Activated CD4-positive, alpha-beta T cell treated with anti-CD3 and anti-CD28 coated beads, Interleukin-2, amount 50 U/mL, for 24 hours (primary cell): ENCODE measurements at places on chromosomes 1 and 21.

DNA sequence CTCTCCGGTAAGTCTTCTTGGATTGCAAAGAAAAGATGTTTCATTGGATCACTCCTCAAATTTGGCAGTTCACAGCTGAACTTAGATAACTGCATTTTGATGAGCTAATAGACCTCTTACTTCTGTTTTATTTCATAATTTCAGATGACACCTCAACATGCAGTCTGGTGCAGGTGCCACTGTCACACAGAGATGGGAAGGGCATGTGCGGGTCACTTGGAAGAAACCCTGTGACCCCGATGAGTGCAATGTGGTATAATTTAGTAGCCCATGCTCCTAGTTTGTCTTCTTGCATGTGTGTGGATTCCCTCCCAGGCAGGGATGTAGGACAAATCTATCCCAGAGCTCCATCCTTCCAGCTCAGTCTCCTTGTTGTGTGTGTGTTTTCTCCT is 481 bp upstream of the SLAMF1 start:
- DNase-seq: no peak

- DNase-seq: no peak
These were observed 4.7 kb downstream of the CAP1 start for GRCh38 chr1:40045182-40045581.

DNA sequence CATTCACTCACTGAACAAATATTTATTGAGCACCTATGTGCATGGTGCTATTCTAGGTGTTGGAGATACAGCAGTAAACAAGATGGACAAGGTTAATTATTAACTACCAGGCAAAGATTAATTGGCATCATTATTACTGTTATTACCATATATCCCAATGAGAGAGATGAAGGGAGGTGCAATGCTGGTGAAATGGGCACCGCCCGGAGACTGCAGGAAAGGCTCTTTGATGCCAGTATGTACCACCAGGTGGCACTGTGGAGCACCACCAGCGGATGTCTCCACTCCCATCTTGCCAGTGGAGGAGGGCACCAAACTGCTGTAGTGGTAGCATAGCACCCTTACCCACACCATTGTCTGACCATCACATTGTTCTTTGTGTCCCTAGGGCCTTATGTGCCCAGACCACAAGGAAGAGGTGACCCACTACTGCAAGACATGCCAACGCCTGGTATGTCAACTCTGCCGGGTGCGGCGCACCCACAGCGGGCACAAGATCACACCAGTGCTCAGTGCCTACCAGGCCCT is 3.0 kb downstream of the TRIM46 start:
- peak; percentile 74 for DNase-seq

DNA sequence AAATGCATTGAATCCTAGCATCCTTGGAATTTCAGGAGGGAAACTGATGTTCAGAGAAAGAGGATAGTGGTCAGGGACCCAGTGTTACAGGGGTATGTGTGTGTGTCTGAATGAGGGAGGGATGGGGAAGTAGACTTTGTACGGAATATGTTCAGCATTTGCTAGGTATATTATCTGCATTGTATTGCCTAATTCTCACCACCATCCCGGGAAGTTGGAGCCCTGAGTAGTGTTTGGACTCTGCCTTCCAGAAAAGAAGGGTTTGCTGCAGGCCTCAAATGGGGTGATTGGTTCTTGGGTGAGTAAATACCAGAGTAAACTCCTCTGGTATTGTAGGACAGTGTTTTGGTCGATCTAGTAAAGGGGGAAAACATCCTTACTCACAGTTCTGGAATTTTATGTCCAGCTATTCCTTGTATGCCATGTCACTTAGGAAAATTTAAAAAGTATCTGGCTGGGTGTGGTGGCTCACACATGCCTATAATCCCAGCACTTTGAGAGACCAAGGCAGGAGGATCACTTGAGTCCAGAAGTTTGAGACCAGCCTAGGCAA is 7.1 kb upstream of the ZNF496 start:
- DNase-seq: no peak

DNA sequence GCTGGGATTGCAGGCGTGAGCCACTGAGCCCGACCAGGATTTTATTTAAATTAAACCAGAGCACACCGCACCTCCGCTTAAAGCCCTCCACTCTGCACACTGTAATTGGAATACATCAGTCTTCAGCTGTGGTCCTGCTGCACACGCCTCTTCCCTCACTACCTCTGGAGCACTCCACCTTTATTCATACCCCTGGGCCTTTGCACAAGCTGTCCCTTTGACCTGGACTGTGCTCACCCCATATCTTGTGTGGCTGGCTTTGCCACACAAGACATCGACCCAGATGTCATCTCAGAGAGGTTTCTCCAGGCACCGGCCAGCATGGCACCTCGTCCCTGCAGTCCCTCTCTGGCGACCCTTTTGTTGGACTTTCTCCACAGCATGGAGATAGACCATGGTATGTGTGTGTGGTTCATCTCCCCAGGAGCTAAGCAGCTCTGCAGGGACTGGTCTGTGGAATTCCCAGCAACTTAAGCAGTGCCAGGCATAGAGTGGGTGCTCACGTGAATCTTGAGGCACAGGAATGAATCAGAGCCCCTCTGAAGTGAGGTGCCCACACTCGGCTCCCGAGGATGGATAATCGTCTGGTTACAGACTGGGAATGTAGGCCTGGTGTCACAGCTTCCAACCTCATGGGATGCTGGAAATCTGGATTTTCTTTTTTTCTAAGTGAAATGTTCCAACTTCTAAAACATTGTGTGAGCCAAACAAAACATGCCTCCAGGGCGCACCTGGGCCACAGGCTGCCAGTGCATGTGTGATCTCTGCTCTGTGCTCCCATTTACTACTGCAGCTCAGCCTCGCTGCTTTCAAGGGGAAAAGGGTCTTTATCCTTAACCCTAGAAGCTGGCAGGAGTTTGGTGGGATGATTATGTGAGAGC is 61.9 kb downstream of the EVA1C start:
- DNase-seq: no peak

DNA sequence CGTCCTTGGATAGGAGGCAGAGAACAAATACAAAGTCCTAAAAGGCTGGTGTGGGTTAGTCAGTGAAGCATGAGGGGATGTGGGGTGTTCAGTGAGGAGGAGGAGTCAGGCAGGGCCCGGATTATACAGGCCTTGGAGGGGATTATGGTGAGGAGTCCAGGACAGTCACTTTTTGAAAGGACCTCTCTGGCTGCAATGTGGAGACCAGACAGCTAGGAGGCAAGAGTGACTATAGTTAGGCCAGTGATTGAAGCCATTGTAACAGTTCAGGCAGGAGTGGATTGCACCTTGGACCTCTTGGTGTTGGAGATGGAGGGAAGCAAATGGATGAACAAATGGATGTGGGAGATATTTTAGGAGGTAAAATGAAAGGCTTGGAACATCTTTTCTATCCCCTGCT is 115.8 kb downstream of the C1orf94 start:
- no peak for DNase-seq

DNA sequence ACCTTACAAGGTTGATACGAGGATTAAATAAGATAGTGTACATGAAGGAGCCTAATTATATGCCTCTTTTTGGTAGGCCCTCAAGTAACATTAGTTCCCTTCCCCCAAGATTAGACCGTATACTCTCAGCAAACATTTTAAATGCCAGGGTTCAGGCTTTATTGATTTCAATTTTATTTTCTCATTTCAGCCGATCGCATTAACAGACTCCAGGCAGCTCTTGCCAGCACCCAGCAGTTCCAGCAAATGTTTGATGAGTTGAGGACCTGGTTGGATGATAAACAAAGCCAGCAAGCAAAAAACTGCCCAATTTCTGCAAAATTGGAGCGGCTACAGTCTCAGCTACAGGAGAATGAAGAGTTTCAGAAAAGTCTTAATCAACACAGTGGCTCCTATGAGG is 104.4 kb upstream of the BMP8A start:
- DNase-seq: no peak

DNA sequence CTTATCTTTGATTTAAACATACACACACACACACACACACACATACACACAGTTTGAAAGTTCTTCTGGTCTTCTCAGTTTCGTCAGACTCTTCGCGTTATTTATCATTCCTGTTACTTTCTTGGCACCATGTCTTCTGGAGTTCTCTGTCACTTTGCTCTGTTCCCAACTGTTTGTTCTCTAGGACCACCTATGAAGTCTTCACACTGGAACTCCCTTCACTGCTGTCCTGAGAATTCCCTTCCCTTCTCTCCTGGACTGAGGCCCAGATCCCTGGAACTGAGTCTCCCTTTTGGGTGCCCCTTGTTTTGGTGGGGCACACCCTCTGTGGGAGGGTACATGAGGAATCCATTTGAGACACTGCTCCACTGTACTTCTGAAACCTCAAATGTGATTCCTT is 30.5 kb downstream of the ALG14 start:
- DNase-seq: no peak
